Activated CD8-positive, alpha-beta memory T cell treated with anti-CD3 and anti-CD28 coated beads for 1 hour (primary cell): ENCODE measurements at places on chromosomes 11 and 22.
A peak's percentile ranks its signal among the peaks of the same experiment; 100 is the strongest.

DNA sequence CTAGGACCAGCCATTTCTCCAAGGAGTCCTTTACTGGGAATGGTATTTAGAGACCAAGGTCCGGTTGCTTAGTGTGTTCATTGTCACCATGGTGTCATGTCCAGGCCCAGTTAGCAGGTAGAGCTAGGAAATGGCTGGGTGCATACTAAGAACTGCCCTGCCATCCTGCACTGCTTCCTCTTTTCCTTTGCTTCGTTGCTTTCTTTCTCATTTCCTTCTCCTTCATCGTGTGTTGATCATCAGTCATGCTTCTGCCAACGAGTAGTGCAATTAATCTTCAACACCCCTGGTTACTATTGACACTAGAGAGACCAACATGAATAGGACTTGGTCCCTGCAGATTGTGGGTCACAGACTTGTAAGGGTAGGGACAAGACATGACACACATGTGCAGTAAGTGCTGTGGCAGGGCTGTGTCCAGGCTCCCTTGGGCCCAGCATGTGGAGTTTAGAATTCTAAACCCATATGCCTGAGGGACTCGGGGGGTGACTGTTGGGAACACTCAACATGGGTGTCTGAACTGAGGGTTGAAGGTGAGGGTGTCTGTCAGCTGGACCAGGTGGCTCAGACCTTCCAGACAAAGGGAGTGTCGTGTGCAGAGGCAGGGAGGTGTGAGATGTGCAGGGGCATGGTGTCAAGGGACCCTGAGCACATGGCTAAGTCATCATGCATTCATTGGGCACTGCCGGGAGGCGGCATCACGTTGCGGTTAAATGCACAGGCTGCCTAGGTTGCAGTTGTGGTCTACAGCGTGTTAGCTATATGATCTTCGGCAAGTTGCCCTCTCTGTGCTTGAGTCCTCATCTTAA lies 42.6 kb downstream of the ST14 start:
- DNase-seq = no peak

DNA sequence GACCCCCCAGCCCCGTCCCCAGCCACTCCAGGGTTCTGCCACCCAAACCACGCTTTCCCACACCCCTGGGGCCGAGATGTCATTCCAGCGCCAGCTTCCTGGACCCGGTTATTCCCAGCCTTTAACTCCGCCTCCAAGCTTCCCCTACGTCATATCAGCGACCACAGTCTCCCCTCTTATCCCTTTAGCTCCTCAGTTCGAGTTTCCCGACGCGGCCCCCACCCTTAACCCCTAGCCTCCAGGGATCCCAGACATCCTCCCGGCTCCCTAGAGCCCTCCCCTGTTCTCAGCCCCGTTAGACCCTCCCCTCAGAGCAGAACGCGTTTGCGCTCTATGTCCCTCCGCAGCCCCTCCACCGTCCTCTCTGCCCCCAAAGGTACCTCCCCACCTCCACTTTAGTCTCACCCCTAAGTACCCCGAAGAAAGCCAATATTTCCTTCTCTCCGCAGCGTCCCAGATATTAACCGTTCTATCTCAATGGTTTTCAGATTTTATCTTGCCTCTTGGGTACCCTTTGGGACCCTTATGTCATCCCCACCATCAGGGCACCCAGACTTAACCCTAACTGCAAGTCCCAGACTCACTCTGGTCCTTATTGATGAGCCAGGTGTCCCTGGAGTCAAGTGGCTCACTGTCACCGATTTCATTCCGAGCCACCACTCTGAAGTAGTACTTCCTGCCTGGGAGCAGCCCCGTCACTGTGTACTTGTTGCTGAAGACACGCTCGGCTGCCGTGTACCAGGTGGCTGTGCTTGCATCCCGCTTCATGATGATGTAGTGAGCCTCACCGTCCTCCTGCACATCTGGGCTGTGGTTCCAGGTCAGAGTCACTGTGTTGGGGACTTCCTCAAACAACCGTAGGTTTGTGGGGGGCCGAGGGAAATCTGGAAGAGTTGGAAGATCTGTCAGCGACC lies 8.0 kb downstream of the TMEM86A start:
- no peak for DNase-seq

GRCh38 chr22:30892731-30893221 lies 75.8 kb downstream of the MORC2 start:
- no peak for DNase-seq

GRCh38 chr11:119236490-119236889 lies 30.4 kb downstream of the CBL start:
- no peak for DNase-seq

DNA sequence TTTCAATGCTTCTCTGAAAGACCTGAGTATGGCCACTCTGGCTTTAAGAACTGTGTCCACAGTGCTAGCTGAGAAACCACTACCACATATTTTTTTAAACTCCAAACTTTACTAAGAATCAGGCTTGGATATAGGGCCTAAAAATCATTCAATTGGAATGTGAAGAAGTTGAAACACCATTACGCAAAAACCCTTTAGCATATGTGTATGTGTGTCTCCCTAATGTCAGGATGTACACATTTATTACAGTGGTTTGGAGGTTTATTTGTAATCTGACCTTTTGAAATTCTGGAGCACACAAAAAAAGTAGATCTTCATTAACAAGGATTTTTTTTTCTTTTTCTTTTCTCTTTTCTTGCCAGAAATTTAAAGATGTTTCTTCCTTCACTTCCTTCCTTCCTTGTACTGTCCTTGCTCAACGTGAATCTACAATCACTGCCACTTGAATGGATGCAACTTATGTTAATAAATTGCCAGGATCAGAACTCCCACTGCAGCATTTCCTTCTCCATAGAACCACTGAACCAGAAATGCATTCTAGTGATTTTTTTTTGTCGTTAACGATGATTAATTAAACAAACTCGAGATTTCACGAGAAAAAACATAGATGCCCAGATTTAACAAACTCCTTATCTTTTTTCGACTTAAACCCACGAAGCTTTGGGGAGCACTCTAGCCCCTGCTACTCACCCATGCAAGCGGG lies 3.1 kb upstream of the ADM start:
- DNase-seq = no peak

GRCh38 chr11:103354656-103355055 lies 245.4 kb downstream of the DYNC2H1 start:
- DNase-seq = no peak

DNA sequence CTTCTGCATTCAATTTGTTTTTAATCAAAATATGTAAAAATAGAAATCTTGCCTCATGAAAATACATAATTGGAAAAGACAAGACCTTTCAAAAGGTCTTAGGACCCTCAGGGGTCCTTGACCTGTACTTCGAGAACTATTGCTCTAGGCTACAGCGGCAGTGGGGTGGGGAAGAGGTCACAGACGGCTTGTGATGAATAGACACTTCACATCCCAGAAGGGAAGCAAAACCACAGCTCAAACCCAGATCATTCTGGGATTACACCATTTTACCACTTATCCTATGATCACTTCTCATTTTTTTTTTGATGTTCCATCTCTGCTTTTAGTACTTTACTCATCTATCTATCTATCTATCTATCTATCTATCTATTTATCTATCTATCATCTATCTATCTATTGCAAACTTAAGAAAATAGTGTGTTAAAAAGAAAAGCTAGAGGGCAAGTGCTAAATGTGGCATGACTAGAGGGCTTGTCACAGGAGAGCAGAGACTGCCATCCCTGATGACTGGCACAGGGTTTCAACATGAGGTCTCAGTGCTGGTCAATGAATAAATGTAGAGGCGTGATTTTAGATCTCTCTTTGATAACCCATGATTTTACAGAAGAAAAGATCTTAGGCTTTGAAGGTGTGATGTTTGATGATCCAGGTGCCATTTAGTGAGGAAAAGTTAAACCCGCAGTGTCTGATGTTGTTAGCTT lies 37.1 kb downstream of the RNF141 start:
- no peak for DNase-seq

DNA sequence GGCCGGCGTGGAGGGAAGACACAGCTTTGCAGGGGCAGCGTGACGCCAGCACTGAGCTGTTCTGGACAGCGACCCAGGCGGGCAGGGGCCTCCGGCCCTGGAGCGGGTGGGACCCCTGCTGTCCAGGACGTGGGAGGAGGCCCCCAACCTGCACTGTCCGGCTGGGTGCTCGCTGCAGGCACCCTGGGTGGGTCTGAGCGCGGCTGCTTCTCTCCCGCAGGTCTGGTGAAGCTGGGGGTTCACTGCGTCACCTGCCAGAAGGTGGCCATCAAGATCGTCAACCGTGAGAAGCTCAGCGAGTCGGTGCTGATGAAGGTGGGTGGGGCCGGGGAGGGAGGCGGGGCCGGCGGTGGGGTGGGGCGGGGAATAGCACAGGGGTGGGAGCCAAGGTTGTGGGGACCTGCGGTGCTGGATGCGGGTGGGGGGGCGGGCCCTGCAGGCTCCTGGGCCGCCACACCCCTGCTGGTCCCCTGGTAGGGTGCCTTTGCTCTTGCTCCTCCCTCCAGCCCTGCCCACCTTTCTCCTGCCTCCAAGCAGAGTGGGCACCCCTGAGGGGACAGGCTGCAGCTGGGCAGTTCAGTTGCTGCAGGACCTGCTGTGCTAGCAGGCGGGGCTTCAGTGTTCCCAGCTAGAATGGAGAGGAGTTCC lies 46.2 kb downstream of the BRSK2 start:
- DNase-seq = no peak

- no peak for DNase-seq
Measured at GRCh38 chr22:25668437-25668836, 73.6 kb upstream of the MYO18B start.

GRCh38 chr22:22935546-22936157 lies 48.0 kb downstream of the IGLL5 start:
- no peak for DNase-seq

- peak; percentile 39 for DNase-seq
Measured at GRCh38 chr22:27801616-27802345, at the start of gene MN1. Gene MN1, minus strand, starts transcription at chr22:27801756. Its CDS starts 1,213 bp downstream, at chr22:27800543.

DNA sequence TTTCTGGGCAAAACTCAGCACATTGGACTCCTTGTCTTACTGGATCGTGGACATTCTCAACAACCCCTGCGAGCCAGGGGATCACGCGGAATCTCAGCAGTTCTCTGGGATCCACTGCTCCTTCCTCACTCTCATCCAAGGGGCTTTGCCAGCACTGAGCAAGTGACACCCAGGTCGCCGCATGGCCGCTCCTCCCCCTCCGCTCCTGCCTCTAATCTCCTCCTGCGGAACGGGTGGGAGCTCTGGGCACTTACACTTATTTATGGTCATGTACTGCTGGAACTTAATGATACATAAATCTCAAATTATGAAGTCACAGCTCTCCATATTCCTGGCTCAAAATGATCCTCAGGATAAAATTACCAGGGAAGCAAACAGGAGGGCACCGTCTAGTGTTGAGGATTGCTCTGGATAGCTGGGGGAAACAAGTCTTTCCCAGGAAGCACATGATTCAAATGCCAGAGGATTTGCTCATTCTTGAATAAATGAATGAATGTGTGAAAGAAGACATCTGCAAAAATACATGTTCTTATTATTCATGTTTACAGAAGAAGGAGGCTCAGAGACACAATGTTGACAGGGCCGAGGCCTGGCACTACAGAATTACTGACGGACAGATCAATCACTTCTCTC lies 1077.3 kb downstream of the TBC1D22A start:
- no peak for DNase-seq

GRCh38 chr22:45579306-45579705 lies 76.6 kb downstream of the FBLN1 start:
- DNase-seq = no peak

GRCh38 chr22:23684026-23684425 lies 6.8 kb upstream of the RGL4 start:
- DNase-seq = no peak
